Right lobe of liver (tissue), 6 donors: ENCODE measurements at places on chromosomes 5 and 9.

GRCh38 chr9:72733895-72734294 lies 212.5 kb downstream of the TMC1 start:
- no peak for DNase-seq

- DNase-seq = no peak
These were observed 31.2 kb downstream of the CEP72 start for GRCh38 chr5:643351-643801.

DNA sequence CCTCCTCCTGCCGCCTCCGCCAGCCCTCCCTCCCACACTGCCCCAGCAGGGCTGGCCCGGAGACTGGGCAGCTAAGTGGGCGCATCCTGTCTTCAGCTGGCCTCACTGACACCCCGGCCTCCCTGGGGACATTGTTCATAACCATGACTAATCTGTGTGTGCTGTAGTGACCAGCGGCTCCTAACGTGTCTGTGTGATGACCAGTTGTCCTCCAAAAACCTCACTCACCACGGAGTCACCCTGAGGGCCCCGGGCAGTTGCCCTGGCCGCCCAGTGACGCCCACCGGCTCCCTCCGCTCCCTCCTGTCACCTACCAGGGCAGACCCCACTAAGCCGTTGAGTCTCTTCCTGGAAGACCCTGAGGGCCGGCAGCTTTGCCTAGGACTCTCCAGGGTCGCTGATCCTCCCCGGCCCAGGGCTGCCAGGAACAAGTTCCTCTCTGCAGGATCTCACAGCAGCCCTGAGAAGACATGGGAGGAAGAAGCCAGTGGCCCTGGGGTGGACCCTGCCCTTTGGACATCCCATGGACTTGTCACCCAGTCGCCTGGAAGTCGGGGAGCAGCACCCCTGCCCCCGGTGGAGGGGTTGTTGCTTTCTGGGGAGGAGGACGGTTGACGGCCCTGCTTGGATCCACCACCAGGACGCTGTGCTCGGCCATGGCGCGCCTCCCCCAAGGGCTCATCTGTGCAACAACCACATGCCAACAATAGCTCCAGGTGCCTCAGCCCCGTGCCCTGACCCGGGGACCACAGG lies 110.2 kb upstream of the LMX1B start:
- peak; percentile 3 for DNase-seq

GRCh38 chr5:460273-460625 lies 17.3 kb downstream of the EXOC3 start:
- peak; percentile 12 for DNase-seq

- DNase-seq = no peak
These were observed 24.3 kb downstream of the NDFIP1 start for GRCh38 chr5:142132916-142133315.

GRCh38 chr9:20649381-20649780 lies 27.1 kb upstream of the MLLT3 start:
- DNase-seq = no peak

GRCh38 chr9:125190361-125190801 lies 778 bp upstream of the PPP6C start:
- DNase-seq = no peak

DNA sequence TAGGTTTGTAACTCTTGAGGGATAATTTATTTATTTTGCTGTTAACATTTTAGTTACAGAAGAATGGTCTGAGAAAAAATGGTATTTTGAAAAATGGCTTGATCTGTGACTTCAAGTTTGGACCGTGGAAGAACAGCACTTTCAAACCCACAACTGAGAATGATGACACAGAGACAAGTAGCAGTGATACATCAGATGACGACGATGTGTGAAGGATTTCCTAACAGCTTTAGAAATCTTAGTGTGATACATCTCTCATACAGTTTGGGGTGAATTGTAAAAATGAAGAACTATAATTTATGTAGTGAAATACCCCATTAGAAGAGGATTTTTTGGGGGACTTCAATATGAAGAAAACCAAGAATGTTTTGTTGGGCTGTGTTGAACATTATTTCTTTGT lies 88.7 kb downstream of the GPBP1 start:
- DNase-seq = no peak

GRCh38 chr5:116546033-116546742 lies 28.4 kb downstream of the SEMA6A start:
- DNase-seq = no peak

GRCh38 chr5:138148811-138149210 lies 9.6 kb upstream of the NME5 start:
- DNase-seq = no peak

DNA sequence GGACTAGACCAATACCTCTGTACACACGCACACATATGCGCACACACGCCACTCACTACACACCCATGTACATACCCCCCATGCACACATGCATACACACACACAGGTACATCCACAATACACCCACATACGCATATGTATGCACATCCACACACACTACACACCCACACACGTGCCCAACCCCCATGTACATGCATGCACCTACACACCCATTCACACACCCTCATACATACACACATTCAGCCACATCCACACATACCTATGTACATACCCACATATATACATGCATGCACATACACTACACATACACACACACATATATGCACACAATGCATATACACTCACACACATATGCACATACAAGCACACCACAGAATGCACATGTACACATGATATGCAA lies 107.1 kb downstream of the GADD45G start:
- DNase-seq = no peak

GRCh38 chr5:127586811-127587210 lies 62.1 kb upstream of the CTXN3 start:
- DNase-seq = no peak

- DNase-seq = no peak
These were observed 889 bp downstream of the PDLIM4 start for GRCh38 chr5:132258102-132259068.

GRCh38 chr5:67416133-67416937 lies 219.7 kb upstream of the CD180 start:
- no peak for DNase-seq

DNA sequence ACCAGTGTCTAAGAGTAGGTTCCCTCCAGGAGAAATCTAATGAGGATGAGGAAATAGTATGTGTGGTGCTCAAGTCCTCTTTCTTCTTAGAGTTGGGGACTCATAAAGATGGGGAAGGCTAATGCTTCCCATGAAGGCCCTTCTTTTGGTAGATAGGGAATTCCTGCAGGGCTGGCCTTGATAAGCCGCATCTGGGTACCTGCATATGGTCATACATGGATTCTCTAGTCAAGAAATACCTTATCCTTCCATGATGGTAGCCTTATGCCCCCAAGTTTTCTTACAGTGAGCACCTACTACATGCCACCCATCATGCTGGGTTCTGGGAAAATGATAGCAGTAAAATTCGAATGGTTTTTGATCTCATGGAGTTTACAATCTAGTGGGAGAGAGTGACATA lies 382.6 kb downstream of the KDM4C start:
- no peak for DNase-seq

DNA sequence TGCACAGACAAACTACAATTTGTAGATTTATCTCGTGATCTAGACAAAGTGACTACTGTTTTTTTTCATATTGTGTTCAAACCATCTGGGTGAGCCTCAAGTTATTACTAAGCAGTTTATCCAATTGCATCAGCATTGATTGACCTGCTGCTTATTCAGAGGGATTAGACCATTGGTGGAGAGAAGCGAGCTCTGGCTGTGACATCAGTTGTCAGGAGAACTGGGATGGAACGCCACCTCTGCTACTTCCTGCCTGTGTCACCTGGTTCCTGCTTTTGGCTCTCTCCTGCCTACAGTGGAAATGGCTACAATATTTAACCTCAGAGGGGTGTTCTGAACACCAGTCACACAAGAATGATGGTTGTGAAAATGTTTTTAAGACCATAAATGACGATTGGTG lies 12.1 kb downstream of the NR4A3 start:
- DNase-seq = no peak

DNA sequence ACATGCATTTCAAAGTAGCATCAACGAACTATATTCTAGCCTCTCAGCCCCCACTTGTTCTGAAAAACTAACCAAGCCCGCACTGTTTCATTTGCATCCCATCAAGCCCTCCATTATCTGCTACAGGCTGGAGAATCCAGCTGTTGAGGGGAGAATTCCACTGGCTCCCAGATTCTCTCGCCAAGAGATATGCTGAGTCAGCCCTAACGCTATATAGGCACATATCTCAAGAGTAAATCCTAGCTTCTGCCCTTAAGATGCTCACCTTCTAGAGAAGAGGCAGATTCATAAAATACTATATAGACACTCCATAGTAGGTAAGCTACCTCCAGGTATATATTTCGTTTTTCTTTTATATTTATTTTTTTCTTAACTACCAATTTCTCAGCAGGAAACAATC lies 266.4 kb upstream of the TARS1 start:
- no peak for DNase-seq

GRCh38 chr5:54577937-54578653 lies 60.5 kb downstream of the SNX18 start:
- no peak for DNase-seq

DNA sequence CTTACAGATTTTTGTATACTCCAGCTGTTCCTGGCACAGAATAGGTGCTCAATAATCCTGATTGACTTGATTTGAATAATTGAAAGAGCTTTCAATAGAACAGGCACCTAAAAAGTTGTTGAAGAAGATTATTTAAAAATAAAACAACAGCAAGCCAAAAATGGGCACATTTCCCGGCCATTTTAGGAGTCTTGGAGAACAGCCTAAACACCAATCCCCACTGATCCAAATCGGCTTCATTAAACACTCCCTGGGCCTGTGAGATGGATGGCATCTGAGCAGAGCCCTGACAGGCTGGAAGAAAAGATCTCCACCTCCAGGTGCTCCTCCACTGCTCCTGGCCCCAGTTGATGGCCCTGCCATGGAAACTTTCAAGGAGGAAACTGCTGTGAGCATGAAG lies 213.3 kb downstream of the MAN2A1 start:
- no peak for DNase-seq

DNA sequence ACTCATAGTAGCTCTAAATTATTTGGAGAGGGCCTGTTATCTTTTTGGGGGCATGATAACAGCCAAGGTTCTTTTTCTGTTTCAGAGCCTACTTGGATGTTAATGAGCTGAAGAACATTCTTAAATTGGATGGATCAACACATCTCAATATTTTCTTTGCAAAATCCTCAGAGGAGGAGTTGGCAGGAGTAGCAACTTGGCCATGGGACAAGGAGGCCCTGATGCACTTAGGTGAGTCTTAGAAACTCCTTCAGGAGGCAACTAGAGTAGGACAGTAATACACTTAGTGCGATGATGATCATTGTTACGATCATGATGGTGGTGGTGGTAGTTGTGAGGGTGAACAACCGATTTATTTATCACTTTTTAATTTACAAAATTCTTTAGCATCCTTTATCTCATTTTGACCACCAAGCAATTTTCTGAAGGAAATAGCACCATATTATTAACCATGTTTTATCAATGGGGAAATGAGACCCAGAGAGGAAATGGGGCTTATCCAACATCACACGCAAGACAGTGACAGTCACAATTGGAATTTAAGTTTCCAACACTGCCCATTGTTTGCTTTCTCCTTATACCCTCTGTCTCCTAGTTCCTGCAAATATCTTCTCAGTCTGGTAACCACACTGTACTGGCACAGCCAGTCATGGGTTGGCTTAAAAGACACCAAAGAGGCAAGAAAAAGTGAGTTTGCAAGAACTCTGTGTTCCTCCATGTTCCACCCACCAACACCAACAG lies 54.0 kb downstream of the PAPPA start:
- DNase-seq = no peak

DNA sequence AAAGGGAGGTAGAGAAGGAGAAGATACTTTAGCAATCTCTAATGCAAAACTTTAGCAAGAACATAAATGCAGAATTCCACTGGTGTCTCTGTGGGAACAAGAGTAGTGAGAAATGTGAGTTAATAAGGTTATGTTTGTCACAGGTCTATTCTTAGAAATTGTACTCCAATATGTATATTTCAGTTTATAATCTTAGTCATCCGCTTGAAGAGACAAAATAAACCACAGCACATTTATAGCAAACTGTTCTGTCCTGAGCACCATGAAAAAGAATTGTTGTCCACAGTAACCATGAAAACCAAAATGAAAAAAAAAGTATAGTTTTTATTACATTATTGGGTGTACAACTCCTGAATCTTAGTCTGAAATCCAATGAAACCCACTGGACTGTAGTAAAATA lies 93.6 kb upstream of the TSLP start:
- DNase-seq = no peak

DNA sequence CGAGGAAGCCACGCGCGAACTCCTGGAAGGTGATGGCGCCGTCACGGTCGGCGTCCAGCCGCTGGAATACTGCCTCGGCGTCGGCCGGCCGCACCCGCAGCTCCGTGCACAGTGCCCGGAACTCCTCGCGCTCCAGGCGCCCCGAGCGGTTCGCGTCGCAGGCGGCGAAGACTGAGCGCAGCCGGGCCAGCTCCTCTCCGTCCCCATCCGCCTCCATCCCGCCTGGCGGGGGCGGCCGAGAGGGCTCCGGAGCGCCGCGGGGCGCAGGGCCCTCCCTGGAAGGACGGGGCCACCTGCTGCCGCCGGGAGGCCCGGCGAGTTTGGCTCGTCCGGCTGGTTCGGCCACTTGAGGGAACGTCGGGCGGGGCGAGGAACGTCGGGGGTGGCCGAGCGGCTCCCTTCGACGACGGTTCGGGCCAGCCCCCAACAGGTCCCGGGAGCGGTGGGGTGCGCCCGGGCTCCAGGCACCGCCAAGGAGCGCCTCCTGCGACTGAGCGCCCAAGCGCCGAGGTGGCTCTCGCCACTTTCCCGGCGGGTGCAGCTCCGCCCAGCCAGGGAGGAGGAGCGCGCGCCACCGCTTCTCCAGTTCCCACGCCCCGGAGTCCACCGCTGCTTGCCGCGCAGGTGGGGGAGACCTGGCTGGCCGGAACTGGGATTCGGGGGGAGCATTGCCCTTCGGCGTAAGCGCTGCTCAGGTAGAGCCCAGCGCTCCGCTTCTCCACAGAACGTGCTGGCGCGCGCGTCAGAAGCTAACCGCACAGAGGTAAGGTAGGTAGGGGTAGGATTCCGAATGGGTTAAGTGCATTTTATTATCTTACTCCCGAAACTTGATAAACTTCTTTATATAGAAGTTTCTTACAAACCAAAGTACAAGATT lies at the start of gene RASEF:
Gene RASEF, minus strand, starts transcription at position 492 of the 877 bp plus-strand sequence. Its CDS starts 275 bp downstream, at position 217.
- DNase-seq = peak; percentile 66

DNA sequence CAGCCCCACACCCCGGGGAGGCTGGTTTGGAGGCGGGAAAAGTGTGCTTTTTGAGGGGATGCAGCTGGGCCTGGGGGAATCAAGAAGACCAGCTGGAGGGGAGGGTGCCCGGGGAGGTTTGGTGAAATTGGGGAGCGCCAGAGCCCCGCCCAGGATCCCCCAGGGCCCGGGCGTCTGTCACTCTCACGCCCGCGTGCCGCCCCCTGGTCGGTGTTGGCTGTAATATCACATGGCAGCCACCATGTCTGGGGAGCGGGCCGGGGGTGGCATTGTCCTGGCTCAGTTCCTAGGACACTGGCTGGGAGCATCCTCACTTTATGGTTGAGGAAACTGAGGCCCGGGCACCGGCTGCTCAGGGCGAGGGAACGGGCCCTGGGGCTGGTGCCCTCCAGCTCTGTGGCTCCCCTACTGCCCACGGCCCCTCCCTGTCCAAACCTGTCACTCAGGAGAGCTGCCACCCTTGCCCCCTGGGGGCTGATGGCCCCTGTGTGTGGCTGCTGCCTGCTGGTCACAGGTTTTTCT lies 27.5 kb downstream of the ASS1 start:
- no peak for DNase-seq
